Fibroblast of the aortic adventitia (primary cell): ENCODE measurements at places on chromosomes 16 and 17. TPM values are rescaled to one million over a fixed set of nuclear protein-coding genes. Genes with fewer than 3 reads are reported as not detected.

The P2RX1 gene
- total RNA-seq = not detected in 2 replicates

The MYH1 gene
- 0.08 TPM in 1 of 2 replicates, not detected in the other for total RNA-seq

The KRT12 gene
- total RNA-seq = not detected in 2 replicates

The DHRS7C gene
- not detected in 2 replicates for total RNA-seq

The KRT16 gene
- 0.98 and 2.0 TPM in 2 replicates for total RNA-seq

The CTNS gene
- 13.3 and 27.7 TPM in 2 replicates for total RNA-seq

The RAB11FIP4 gene
- 0.09 and 0.74 TPM in 2 replicates for total RNA-seq

The CIBAR2 gene
- total RNA-seq = not detected in 2 replicates

The HSD17B1 gene
- 0.99 and 4.7 TPM in 2 replicates for total RNA-seq

The KRT31 gene
- 0.09 TPM in 1 of 2 replicates, not detected in the other for total RNA-seq

The FBXO39 gene
- total RNA-seq = 0.09 and 0.57 TPM in 2 replicates

The OTOA gene
- total RNA-seq = 0.09 TPM in 1 of 2 replicates, not detected in the other

The LRRC36 gene
- not detected in 2 replicates for total RNA-seq

The FOXC2 gene
- total RNA-seq = 5.2 TPM in 1 of 2 replicates, not detected in the other

The KCTD19 gene
- not detected in 2 replicates for total RNA-seq

The EVI2B gene
- total RNA-seq = 0.54 and 1.1 TPM in 2 replicates

The CES1 gene
- 0.09 TPM in 1 of 2 replicates, not detected in the other for total RNA-seq

The NEURL4 gene
- 17.4 and 17.7 TPM in 2 replicates for total RNA-seq

The ODAD4 gene
- 0.16 and 1.2 TPM in 2 replicates for total RNA-seq

The LITAFD gene
- total RNA-seq = not detected in 2 replicates

The RNU2-1 gene
- total RNA-seq = not detected in 2 replicates

The RAC3 gene
- 6.2 and 13.5 TPM in 2 replicates for total RNA-seq

The SULT1A2 gene
- total RNA-seq = 3.3 TPM in 1 of 2 replicates, not detected in the other

The PIRT gene
- total RNA-seq = not detected in 2 replicates

The ABCC11 gene
- total RNA-seq = 0.09 and 2.0 TPM in 2 replicates

The TNFRSF17 gene
- not detected in 2 replicates for total RNA-seq

The RNF213 gene
- total RNA-seq = 88.7 and 143 TPM in 2 replicates

The EFCAB5 gene
- total RNA-seq = 0.36 and 1.3 TPM in 2 replicates

The SEPTIN12 gene
- total RNA-seq = not detected in 2 replicates

The LASP1 gene
- total RNA-seq = 65.6 and 174 TPM in 2 replicates

The SPNS2 gene
- total RNA-seq = 0.16 and 0.27 TPM in 2 replicates

The CSHL1 gene
- total RNA-seq = not detected in 2 replicates

The HID1 gene
- 0.33 and 0.90 TPM in 2 replicates for total RNA-seq

The KRT36 gene
- not detected in 2 replicates for total RNA-seq

The PDE6G gene
- total RNA-seq = 0.63 TPM in 1 of 2 replicates, not detected in the other

The NUDT21 gene
- total RNA-seq = 51.6 and 116 TPM in 2 replicates

The SKAP1 gene
- total RNA-seq = not detected in 2 replicates

The SDF2 gene
- 32.5 and 36.9 TPM in 2 replicates for total RNA-seq

The TP53TG3B gene
- total RNA-seq = not detected in 2 replicates

The NPIPB2 gene
- 0.63 and 1.6 TPM in 2 replicates for total RNA-seq

The ABCA5 gene
- 7.3 and 28.3 TPM in 2 replicates for total RNA-seq

The CCL4L2 gene
- total RNA-seq = not detected in 2 replicates
